Brain microvascular endothelial cell (primary cell): ENCODE measurements at places on chromosomes 1 and 21.
A peak's percentile ranks its signal among the peaks of the same experiment; 100 is the strongest.

GRCh38 chr1:240402326-240402725 is 209.6 kb downstream of the GREM2 start:
- no peak for DNase-seq

DNA sequence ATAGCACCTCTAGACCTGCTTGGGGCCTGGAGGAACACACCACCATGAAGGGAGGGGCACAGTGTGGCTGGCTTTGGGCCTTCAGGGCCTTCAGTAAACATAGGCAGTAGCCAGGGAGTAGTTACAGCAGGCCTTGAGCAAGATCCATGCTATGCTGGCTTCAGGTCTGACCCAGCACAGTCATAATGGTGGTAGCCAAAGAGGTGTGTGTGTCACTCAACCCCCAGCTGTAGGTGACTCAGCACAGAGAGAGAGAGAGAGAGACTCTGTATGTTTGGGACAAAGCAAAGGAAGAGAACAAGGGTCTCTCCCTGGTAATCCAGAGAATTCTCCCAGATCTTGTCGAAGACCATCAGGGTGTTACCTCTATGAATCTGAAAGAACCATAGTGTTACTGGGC is 250.5 kb upstream of the PKN2 start:
- no peak for DNase-seq

DNA sequence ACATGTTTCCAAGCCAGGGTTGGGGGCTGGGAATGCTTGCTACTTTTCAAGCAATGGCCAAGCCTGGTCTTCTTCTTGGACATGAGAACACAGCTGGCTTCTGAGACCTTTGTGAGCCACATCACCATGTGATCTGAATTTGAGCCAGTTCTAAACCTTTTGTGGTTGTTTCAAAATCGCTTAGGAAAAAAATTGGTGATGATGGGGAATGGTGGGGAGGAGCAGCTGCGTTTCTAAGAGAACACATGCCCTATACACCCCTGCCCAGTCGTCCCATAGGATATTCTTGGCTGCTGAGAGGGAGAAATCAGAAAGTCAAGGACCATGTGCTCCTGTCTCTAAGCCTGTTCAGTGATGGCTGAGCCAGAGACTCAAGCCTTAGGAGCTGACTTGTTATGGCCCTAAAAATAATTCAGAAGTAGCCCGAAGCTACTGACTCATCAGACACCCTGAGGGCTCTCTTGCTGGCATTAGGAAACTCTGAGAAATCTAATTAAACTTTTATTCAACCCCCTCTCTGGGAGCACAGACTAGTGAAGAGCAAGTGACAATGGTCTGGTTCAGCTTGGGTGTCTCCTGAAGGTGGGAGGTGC is 30.5 kb downstream of the CCDC185 start:
- DNase-seq, result no peak

- no peak for DNase-seq
These were observed 28.3 kb upstream of the KIF26B start for GRCh38 chr1:245126530-245126929.

GRCh38 chr1:211639475-211640300 is 35.7 kb downstream of the NEK2 start:
- DNase-seq, result peak; percentile 96

DNA sequence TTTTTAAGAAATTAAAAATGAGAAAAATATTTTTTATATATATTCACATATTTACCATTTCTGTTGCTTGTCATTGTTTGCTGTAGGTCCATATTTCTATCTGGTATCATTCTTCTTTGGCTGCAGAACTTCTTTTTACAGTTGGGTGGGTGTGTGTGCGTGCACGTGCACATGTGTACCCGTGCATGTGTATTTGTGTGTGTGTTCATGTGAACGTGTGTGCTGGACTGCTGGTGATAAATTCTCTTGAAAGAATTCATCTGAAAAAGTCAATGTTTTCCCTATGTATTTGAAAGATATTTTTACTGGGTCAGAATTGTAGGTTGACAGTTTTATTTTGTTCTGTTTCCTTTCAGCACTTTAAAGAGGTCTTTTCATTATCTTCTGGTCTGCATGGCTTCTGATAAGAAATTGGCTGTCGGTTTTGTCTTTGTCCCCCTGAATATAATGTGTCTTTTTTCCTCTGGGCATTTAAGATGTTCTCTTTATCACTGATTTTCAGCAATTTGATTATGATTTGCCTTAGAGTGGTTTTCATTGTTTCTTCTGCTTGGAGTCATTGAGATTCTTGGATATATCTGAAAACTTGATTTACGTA is 34.5 kb upstream of the DPH5 start:
- no peak for DNase-seq

- no peak for DNase-seq
These were observed 200.9 kb downstream of the LTN1 start for GRCh38 chr21:28791595-28792282.

DNA sequence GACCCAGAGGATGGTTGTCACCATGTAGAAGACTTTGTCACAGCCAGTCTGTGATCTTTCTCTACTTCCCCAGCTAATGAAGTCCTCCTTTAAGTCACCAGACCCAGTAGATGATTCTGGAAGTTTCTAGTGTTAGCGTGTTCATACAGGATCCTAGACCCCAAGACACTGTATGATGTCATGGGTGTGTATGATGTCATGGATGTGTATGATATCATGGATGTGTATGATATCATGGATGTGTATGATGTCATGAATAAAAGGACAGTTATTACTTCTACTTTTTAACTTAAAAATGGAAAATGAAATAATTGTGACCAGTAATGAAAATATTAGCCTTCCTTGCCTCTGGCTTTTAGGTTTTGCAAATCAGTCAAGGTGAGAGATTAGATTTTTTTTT is 260.0 kb downstream of the FMN2 start:
- no peak for DNase-seq
